ENCODE measurements at places on chromosomes 1 and 21. TPM values are rescaled to one million over a fixed set of nuclear protein-coding genes. Genes with fewer than 3 reads are reported as not detected.

The PROK1 gene
- total RNA-seq = not detected

The ZBTB8B gene
- total RNA-seq = 0.03 TPM

GRCh38 chr1:230972855-230973271, 5.8 kb downstream of the TTC13 start:
- no peak for DNase-seq

DNA sequence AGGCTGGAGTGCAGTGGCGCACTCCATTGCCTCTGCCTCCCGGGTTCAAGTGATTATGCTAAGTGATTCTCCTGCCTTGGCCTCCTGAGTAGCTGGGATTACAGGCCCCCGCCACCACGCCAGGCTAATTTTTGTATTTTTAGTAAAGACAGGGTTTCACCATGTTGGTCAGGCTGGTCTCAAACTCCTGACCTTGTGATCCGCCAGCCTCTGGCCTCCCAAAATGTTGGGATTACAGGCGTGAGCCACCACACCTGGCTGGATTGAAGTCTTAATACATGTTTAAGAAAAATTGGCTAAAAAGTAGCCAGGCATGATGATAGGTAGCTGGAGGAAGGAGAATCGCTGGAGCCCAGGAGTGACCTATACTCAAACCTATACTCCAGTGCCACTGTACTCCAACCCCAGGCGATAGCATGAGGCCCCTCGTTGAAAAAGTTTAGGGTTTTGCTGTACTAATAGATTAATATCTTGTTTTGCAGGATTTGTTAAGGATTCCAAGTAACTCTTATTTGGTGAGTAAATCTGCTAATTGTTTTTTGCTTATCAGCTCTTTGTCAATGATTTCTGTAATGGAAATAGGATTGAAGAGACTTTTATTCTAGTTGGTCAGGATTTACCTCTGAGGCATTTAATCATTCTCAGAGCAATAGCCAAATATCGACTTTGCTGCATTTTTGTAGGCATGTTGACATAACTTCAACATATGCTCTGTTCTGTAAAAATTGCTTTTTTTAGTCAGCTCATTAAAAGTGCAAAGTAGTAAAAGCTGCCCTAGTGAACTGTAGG, 2.0 kb downstream of the RCC1 start:
- no peak for DNase-seq

DNA sequence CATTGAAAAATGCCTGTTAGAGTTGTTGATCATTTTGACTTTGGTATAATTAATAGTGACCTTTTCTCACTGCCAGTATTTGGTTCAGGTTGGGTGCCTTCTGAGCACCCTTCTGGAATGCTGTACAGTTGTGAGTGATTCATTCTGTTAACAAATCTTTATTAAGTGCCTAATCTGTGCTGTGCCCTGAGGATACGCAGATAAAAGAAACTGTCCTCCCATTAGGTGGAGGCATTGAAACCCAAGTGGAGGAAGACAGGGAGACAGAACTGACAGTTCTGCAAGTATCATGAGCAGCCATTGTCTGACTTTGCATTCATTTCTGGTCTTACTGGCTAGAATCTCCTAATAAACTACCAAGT, 76.1 kb upstream of the ZNF326 start:
- DNase-seq = no peak

Measured in mucosa of descending colon (tissue), 3 donors.